HT1080 (cell line): ENCODE measurements at places on chromosomes 3 and 15.

GRCh38 chr3:48067271-48067670, 51.1 kb upstream of the MAP4 start:
- DNase-seq: no peak

- DNase-seq: no peak
Observed at GRCh38 chr3:178743297-178743696, 207.1 kb downstream of the KCNMB2 start.

GRCh38 chr3:177133860-177134815, 63.1 kb downstream of the TBL1XR1 start:
- DNase-seq: no peak

- DNase-seq: peak; percentile 60
Observed at GRCh38 chr15:65655026-65655425, 33.3 kb downstream of the SLC24A1 start.

DNA sequence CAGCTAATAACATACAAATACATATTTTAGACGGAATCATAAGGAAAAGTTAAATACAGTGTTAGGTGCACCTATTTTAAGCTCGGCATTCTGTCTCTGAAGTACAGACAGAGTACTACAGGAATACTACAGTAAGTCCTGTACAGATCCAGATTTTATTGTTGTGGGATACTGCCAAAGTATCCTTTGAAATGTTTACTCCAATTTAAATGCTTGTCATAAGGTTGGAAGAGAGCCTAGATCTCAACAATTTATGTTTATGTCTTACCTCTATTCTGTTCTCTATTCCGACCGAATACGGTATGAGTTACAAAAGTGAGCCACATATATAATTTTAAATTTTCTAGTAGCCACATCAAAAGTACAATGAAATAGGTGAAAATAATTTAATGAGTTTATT, 25.3 kb downstream of the PLD1 start:
- no peak for DNase-seq

DNA sequence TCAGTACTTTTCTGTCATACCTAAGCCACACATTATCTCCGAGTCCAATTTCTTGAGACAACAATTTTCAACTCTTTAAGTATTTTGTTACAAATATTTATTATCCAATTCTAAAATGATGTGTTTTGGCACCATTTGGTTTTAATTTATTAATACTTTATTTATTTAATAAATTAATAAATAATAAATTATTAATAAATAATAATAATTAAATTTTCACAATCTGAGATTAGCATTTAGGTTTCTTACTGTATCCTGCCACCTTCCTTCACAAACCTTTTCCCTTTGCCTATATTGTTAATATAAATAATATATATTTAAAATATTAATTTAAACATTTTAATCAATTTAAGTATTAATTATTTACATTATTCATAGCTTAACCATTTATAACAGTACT, 23.9 kb downstream of the TMEM207 start:
- no peak for DNase-seq

GRCh38 chr3:129971351-129972052, 3.0 kb upstream of the TRH start:
- no peak for DNase-seq

GRCh38 chr3:19155375-19155774, 7.1 kb downstream of the KCNH8 start:
- no peak for DNase-seq

DNA sequence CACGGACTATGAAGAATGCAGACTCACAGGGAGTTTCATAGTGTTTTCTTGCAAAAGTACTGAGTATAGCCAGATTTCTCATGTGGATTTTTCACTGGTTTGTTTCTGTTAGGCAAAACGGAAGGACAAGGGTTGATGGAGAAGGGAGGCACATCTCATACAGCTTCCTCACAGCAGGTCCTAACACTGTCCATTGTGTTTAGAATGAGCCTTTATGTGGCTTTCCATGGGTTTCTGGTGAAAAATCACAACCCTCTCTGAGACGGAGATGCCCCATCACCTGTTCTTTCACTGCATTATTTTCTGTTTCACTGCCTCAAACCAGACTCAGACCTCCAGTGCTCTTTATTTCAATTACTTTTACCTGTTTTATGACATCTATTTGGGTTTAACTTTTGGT, 25.0 kb upstream of the LIPC start:
- DNase-seq: no peak

GRCh38 chr3:175432376-175433025, 573.4 kb downstream of the NAALADL2 start:
- no peak for DNase-seq

DNA sequence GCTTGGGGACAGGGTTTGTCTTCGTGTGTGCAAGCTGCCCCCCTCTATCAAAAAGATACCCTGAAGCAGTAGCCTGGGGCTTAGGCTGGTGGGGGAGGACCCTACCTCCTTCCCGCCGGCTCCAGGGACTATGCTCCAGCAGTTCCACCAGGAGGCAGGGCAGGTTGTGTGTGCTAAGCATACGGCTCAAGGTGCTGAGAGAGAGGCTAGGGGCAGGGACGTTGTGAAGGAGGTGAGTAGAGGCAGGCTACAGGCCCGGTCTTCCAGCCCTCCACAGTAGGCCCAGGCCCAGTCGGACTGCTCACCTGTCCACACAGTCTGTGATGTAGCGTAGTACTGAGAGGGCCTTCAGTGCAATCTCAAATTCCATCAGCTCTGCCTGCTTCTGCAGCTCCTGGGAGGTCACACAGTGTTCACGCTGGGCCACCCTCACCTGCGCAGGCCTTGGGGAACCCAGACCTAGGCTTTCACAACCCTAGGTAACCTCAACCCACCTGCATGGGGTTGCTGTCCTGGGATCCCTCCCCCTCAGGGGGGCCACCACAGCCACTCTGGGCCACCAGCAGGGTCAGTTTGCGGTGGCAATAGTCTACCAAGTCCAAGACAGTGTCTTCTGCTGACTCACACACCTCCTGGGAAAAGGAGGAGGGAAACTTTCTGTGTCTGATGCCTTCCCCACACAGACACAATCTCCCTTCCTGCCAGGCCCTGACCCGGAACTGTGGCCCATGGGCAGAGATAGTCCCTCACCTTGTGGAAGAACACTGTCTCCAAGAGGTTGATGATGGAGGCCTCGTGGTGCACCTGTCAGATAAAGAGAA, 2.4 kb upstream of the RASSF1 start:
- no peak for DNase-seq

DNA sequence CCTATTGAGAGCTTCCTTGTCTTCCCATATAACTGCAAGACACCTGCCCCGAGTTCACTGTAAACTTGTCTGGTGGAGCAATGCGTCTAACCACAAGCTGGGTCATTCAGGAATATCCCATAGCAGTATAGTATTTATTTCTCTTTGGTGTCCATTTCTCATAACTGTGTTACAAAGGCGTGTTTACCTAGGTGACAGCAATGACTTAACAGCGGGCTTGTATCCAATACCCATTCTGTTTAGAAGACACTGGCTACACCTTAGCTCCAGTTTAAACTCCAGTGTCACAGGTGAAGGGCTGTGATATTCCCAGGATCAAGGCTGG, 24.3 kb downstream of the ATP10A start:
- no peak for DNase-seq

- no peak for DNase-seq
Observed at GRCh38 chr3:128588147-128588546, 62.5 kb downstream of the RPN1 start.

GRCh38 chr3:187929112-187929816, 184.0 kb upstream of the BCL6 start:
- DNase-seq: no peak

DNA sequence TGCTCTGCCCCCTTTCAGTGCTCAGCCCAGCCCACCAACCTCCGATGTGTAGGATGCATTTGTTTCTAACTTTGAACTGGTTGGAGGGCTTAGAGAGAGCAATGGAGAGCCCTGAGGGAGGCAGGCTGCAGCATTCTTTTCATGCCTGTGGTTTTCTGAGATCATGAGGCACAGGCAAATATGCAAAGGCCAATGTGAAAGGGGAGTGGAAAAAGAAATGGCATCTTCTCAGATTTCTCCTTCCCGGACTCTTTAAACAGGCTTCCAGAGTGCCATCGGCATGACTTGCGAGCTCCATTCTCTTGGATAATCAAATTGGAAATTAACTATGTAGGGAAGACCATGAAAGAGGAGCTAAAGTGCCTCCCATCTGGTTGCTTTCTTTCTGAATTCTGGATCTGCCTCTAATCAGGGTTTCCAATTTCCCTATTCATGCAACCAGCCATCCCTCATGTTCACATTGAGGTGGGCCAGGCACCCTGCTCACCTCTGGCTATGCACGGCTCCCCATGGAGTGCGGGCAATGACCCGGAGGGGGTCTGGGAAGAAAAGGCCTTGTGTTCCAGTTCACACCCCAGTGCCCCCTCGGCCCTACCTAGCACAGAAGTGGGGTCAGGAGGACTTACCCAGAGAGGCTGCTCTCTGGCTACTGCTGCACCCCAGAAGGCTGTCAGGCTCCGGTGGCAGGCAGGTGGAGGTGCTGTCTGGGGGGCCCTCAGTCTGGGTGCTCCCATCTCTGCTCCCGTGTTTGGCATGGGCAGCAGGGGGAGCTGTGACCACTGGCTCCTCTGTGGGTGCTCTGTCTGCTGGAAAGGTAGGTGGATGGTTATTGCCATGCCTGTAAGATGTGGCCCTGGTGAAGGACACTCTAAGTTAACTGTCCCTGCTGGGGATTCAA, 16.1 kb downstream of the AMOTL2 start:
- DNase-seq: peak; percentile 99

- DNase-seq: peak; percentile 62
Observed at GRCh38 chr3:52056521-52056967, at the start of gene DUSP7. DUSP7 (minus strand) TSS chr3:52056571; CDS start chr3:52056366, 205 bp downstream.

DNA sequence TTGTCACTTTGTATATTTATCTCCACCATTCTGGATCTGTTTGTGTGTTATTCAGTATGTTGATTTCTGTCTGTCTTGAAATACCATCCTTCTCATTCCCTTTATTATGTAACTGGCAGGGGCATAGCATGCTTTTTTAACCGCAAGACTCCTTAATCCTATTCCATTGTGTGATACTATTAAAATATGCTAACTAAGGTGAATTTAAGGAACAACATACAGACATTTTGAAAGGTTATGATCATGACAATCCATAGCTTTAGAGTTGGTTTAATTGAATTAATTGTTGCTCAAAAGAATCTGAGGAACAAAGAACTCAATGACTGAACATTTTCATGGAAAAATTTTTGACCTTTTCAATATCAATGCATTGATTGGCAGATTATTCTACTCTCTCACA, 677.3 kb upstream of the ROBO1 start:
- DNase-seq: no peak

GRCh38 chr15:42165106-42165505, 8.7 kb upstream of the PLA2G4F start:
- DNase-seq: peak; percentile 52

- peak; percentile 7 for DNase-seq
Observed at GRCh38 chr15:35540885-35541284, 5.1 kb downstream of the DPH6 start.

DNA sequence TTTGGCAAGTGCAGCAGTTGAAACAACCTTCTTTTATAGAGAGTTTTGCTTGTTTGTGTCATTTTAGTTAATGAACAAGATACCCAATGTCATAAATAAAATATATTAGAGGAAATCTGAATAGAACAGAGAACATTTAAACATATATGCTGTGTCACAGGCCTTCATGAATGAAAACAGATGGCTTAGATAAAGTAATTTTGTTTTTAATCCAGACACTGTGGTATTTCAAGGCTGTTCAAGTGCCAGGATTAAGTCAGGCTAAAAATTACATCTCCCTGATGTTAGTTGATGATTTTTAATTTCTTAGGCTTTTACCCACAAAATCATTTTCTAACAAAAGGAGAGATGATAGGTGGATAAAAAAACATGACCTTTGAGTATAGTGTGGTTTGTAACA, 4.9 kb upstream of the ACKR4 start:
- no peak for DNase-seq

- peak; percentile 82 for DNase-seq
Observed at GRCh38 chr15:25784876-25785640, 78.1 kb downstream of the ATP10A start.

- no peak for DNase-seq
Observed at GRCh38 chr15:25406261-25406660, 32.6 kb downstream of the UBE3A start.
